ENCODE measurements at places on chromosomes 7 and 10. TPM values are rescaled to one million over a fixed set of nuclear protein-coding genes. Genes with fewer than 3 reads are reported as not detected.

Gene RAPGEF5
- 0.28 TPM for total RNA-seq

Gene DNAJC12
- total RNA-seq = 2.3 TPM

Gene EMX2
- not detected for total RNA-seq

Gene SCD
- total RNA-seq = 49.2 TPM

Gene GPR37
- 9.2 TPM for total RNA-seq

Data from IMR-90 (cell line).